NCI-H1694 (cell line): ENCODE measurements at places on chromosomes 12 and 14.
A peak's percentile ranks its signal among the peaks of the same experiment; 100 is the strongest.

GRCh38 chr14:30440961-30441360, 118.0 kb upstream of the G2E3 start:
- DNase-seq = no peak

DNA sequence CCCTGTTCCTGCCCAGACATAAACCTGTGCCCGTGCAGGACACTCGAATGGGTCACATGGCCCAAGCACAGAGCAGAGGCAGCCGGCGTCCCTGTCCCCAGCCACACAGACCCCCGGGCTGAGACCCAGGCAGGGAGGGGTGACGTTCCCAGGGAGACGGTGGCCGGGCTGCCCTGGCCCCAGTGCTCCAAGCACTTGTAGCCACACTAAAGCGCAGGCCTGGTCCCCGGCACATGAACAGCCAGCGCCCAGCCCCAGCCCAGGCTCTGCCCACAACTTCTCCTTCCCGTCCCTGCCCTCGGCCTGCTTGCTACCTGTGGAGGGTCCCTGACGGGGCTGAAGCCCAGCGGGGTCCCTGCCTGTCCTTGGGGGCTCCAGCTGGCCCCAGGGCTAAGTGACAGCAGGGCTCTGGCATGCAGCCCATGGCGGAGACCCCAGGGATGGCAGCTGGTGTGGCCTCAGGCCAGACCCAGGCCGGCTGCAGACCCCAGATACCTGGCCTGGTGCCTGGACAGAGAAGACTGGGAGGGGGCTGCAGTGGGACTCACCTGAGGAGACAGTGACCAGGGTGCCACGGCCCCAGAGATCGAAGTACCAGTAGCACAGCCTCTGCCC, 338.4 kb downstream of the TMEM121 start:
- DNase-seq = no peak

- peak; percentile 50 for DNase-seq
Observed at GRCh38 chr14:70097576-70098249, 91.0 kb downstream of the SLC8A3 start.

- DNase-seq = peak; percentile 33
Observed at GRCh38 chr12:15227004-15227679, 5.9 kb upstream of the RERG start.

DNA sequence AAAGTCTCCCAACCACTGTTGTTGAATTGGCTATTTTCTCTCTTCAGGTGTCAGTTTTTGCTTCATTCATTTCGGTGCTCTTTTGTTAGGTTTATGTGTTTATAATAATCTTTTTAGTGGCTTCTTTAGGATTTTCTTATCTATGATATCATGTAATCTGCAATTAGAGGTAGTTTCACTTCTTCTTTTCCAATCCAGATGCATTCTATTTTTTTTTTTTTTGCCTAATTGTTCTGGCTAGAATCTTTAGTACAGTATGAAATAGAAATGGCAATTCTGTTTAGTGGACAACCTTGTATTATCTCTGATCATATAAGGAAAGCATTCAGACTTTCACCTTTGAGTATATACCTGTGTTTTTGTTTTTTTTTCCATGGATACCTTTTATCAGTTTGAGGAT, 17.4 kb downstream of the CNOT2 start:
- DNase-seq = no peak

- DNase-seq = no peak
Observed at GRCh38 chr14:105581551-105582341, 55.4 kb downstream of the TMEM121 start.

DNA sequence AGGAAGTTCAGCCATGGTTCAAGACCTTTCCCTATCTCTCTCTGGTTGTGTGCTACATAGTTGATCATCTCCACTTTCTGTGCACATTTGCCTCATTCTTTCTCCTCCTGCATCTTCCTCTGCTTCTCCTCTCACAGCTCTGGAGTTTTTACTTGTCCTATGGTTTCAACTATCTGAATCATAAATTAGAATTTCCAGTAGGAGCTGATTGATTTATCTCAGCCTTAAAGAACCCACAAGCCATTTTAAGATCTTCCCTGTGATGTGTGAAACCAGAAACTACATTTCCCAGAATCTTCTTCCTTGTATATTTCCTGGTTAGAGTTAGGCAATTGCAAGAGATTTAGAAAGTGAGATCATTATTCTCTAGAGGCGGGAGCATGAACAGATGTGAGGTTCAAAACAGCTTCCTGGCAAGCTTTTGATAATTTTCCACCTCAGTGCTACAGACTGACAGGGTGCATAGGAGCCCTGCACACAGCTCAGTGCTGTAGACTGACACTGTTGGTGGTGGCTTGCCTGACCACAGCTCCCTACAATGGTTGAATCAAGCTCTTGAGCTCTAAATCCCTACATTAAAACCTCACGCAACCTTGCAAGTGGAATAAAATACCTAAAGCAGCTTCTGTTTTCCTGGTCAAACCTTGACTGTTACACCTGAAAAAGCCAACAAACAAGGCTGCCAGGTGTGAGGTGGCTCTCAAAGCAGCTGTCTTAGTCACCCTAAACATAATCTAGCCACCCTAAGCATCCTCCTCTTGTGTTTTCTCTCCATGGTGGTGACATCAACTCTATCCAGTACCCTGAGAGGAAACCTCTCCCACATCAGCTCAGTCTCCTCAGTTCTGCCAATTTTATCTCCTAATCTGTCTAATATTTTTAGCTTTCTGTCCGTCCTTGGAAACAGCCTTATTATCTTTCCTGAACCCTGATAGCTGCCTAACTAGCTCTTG, 21.5 kb upstream of the IFNG start:
- peak; percentile 91 for DNase-seq

DNA sequence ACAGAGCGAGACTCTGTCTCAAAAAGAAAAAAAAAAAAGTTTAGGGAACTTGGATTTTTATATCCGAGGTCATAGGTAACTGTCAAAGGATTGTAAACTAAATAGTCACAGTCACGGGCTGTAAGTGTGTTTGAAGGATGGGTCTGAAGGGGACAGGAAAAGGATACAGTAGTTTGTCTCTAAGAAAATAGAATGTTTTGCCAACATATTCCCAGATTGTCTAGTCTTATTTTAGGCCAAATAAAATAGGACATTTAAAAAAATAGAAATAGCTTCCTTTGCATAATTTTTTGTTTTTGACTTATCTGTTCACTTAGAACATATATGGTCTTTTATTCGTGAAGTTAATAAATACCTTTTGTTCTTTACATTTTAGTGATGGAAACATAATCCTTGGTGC, 24.2 kb upstream of the REP15 start:
- no peak for DNase-seq

DNA sequence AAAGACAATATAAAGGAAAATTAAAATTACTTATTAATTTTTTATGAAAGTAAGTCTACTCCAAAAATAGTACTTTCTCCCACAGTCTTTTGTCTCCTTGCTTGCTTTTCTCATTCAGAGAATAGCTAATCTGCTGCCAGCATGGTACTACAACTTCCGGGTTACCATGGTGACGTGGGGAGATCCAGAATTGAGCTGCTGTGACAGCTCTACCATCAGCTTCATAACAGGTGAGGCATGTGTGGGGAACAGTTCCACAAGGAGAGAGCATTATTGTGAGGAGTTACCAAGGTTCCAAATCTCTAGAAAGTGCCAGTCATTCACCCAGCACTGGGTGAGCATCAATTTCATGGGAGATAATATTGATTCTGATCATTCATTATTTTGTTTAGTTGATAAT, 197.8 kb downstream of the PTPRO start:
- DNase-seq = no peak

- DNase-seq = peak; percentile 19
Observed at GRCh38 chr12:24948420-24948756, 513 bp downstream of the BCAT1 start.
